Endodermal cell (in vitro differentiated cells): ENCODE measurements at places on chromosomes 13 and 19.
A peak's percentile ranks its signal among the peaks of the same experiment; 100 is the strongest.

- DNase-seq = no peak
Measured at GRCh38 chr13:43221611-43222010, 198.2 kb downstream of the DNAJC15 start.

- no peak for DNase-seq
Measured at GRCh38 chr19:3604987-3605343, 1.7 kb downstream of the TBXA2R start.

DNA sequence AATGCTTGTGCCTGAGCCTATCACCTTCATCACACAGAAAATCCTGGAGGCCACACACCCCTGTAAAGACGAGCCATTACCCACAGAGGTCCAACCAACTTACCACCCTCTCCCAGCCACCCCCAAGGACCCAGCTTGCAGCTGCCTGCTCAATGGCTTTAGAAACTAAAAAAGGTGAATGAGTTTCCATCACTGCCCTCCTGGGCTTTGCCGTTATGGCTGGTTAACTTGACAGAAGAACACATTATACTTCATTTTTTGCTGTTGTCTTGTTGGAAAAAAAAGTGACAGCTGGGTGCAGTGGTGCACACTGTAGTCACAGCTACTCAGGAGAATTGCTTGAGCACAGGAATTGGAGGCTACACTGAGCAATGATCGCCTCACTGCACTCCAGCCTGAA lies 17.4 kb upstream of the FEM1A start:
- DNase-seq = no peak

DNA sequence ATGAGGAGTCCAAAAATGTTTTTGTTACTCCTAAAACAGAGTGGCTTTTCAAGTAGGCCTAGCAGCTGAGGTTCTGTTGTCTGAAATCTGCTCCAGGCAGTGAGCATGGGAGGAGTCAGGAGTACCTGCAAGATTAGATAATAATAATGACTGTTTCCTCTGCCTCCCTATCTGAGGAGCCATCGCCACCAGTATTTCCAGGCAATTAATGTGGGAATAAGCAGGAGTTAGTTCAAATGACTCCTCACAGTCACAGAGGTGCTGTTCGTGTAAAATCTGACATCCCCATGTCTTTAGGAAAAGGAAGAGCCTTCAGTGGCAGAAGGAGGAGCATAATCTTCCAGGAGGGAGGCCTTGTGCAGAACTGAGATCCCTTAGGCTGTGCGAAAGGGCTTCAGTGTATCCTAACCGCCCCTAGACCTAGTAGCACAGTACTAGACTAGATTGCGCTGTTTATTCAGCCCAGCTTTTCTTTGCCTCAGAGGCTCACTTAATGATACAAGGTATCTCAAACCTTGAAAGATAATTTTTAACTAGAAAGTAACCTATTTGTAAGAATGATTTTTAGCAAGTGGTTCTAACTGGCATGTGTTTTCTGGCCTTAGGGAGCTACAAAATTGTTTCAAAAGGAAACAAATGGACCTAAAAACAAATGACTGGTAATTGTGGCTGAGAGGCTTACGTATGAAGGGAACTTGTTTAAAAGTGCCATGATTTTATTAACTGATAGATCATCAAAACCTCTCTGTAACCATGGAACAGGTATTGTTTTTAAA lies 49.0 kb downstream of the FREM2 start:
- peak; percentile 57 for DNase-seq

GRCh38 chr13:42137856-42138537 lies 89.5 kb downstream of the DGKH start:
- DNase-seq = no peak

GRCh38 chr13:102909971-102910370 lies 64.1 kb downstream of the ERCC5 start:
- no peak for DNase-seq

DNA sequence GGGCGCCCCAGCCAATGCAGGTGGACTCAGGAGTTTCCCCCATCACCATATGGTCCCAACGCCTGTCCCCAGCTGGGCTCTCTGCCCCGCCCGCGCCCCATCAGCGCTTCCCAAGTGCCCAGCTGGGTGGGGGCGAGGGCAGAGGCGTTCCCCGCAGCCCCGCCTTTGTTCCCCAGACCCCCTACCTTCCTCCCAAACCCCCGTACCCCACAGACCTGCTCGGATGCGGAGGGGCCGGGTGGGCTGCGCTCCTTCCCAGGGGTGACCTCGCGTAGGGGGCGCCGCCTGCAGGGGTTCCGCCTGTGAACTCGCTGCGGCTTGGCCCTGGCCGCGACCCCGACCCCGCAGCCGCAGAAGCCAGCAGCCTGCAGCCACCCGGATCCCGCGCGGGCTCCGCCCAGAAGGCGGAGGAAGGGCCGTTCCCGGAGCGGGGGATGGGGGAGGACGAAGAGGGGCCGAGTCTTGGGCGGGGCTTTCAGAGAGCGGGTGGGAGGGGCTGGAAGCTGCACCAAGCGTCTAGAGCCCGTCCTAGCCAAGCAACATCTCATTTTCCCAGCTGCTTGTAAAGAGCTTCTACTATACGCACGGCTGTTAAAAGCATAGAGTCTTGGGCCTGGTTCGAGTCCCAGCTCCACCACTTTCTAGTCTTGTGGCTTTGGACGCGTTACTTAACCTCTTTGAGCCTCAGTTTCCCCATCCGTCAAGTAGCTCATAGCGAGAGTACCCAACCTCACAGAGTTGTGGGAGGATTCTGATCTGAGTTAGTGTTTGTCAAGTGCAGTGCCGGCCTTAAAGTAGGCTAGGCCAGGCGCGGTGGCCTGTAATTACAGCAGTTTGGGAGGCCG lies at the start of gene RAB3D:
Gene RAB3D, minus strand, starts transcription at position 404 of the 845 bp plus-strand sequence. CDS start 2,258 bp downstream, outside the sequence.
- peak; percentile 98 for DNase-seq

GRCh38 chr19:29810504-29810871 lies 1.3 kb upstream of the CCNE1 start:
- DNase-seq = no peak

DNA sequence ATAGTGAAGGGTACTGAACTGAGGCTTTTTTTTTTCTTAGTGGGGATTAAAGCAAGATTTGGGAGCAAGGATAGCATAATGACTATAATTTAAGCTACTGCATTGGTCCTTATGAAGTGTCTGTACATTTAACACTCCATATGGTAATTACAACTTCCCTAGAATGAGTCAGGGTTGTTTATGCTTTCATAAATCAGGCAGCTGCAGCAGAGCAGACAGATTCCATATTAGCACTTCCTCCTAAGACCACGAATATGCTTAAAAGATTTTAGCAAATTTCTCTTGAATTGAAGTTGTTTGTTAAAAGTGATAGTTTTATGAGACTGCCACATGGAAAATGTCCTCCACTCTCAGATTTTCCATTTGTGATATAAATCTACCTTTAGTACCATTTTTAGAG lies 401.1 kb upstream of the SPRY2 start:
- no peak for DNase-seq

- no peak for DNase-seq
Measured at GRCh38 chr19:28435551-28436271, 777.2 kb downstream of the UQCRFS1 start.

DNA sequence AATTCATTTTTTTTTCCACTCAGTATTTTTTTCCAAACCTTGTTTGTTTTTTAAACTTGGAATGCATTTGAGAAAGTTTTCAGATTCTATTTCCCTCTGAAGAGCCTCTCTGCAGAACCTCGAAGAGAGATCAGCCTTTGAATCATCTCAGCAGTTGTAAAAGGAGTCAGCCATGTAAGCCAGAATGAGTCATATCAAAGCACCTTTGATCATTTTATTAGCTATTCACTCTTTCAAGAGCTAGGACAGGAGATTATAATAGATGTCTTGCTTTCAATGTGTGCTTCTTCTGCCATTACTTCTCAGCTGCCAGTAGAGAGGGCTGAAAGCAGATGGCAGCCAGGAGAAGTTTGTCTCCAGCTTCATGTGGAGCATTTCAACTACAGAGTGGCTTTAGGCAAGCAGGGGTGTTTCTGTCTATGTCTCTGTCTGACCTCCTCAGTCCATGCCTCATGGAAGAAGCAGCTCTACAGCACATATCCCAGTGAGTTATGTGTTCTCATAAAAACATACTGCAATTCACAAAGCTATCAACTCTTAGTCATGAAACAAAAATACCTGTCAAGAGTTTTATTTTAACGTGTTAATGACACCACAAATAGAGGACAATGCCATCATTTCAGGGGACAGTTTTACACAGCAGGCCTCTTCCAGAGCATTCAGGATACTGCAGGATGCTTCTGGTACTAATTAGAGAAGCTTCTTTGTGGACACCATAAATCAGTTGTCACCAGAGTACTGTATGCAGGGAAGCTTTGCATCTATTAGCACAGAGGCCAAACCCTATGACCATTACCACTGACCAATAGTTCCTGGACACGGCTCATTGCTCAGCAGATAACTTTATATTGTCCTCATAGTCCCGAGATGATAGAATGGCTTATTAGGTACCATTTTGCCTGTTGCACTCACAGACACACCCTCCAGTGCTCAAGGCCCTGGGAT lies 94.3 kb downstream of the NHLRC3 start:
- DNase-seq = no peak

GRCh38 chr13:111115061-111115964 lies at the start of gene ARHGEF7:
Gene ARHGEF7 (plus strand): TSS chr13:111115310. CDS start chr13:111115527, 217 bp downstream.
- peak; percentile 67 for DNase-seq

DNA sequence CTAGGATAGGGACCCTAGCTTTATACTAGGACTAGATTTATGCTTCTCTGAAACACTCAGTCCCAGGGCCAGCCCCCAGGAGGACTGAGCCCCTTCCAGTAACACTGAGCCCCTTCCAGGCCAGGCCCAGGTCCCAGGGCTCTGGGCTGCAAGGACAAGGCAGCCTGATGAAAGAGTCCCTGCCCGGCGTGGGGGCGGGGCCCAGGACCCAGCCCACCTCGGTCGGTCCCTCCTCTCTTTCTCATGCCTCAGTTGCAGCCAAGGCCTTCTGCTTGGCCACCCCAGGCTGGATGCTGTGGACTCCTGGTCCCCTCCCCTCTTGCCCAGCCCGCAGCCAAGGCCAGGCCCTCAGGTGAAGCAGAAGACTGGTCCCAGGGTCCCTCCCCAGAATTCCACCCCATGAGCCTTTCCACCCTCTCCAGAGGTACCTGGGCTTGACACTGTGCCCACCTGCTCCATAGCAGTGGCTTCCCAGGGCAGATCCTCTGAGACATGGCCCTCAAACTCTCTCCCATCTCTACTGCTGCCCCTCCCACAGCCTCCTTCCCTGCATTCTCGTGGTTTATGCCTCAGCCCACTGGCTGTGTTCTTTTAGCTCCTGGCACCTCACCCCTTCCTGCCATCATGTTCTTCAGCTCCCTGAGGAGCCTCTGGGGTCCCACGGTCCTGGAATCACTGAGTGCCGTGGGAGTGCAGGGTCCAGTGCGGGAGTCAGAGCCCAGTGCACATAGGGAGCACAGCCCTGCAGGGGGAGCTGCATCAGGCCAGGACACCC lies 53.6 kb upstream of the C1QTNF9B start:
- no peak for DNase-seq

DNA sequence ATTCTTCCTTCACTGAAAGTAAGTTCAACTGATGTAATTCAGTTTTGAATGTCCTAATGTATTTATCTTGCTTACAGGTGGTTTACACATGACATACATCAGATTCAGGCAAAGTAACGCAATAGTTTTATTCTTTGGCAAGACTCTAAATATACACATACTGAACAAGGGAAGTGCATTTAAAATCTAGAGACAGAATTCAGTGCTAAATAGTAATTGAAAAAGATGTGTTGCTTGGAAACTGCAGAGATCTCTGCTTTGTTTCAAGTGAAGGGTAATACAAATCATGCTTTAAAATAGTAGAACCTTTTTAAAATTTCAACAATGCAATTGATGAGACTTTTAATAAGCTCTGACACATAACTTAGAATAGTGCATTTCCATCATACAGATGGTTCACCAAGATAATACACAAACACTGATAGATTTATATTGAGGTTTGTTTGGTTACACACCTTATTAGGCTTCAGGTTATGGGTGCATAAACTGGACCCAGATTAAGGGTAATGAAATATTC lies 581.0 kb upstream of the MIR17HG start:
- DNase-seq = no peak

DNA sequence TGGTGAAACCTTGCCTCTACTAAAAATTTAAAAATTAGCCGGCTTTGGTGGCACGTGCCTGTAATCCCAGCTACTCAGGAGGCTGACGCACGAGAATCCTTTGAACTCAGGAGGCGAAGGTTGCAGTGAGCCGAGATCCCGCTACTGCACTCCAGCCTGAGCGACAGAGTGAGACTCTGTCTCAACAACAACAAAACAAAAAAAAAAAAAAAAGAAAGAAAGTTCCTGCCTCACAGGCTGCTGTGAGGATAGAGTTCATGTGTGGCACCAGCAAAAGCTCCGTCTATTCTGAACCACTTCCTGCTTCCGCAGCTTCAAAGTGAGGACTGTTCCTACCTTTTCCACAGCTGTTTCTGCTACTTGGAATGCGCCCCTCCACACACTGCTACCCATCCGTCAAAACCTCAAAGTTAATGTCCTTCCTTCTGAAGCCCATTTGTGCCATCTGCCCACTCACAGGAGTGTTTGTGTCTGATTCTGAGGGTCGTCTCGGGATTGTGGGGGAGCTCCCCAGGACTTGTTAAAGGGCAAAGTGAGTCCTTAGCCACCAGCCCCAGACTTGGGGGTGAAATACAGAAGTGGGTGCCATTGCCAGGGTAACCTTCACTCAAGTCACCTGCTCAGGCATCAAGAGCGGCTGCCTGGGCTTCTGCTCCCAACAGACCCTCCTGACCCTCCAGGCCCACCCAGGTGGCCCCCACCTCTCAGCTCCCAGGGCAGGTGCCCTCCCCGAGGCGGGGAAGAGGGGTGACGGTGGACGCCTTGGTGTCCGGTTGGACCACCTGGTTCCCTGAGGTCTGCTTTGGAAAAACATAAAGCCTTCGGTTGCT lies 2.9 kb downstream of the MFSD12 start:
- DNase-seq = no peak

GRCh38 chr13:112003941-112004340 lies 63.0 kb upstream of the SOX1 start:
- DNase-seq = no peak

GRCh38 chr19:49395581-49396407 lies 7.7 kb downstream of the KASH5 start:
- no peak for DNase-seq

DNA sequence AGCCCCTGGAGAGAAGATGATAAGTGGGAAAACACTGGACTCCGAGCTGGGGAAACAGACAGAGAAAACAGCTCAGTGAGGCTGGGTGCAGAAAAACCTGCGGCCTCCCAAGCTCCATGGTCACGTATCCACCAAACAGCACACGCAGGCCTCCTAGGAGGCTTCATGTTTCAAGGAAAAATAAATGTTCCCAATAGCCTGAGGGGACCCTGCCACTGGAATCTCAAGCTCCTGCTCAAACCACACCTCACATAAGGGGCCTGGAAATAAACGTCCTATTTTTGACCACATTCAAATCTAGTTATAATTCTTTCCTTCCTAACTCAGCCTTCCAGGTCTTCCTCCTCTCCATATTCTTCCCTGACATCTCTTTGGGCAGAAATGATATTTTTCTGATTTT lies 225.7 kb downstream of the ABCC4 start:
- no peak for DNase-seq

DNA sequence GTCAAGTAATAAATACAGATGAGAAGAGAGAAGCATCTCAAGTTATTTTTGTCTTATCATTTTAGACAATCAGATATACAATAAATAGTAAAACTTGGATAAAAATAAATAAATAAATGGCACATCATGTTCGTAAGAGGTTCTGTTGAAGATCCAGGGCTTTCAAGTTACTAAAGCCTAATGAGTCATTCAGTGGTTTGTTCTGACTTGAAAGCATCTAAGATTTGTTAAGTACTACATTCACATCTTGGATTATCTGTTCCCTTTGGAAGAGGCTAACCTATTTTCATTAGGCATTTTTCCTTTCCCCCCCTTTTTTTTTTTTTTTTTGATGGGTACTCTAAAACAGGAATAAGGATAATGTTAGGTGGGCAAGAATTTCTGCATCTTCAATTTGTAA lies 429.3 kb downstream of the PCDH20 start:
- no peak for DNase-seq

- DNase-seq = no peak
Measured at GRCh38 chr13:107690181-107690580, 525.2 kb downstream of the LIG4 start.
